ENCODE measurements at places on chromosomes 13 and 19.

GRCh38 chr13:79306650-79307049, 99.4 kb downstream of the RBM26 start:
- no peak for DNase-seq

GRCh38 chr19:5984600-5984999, 6.7 kb upstream of the RANBP3 start:
- DNase-seq, result no peak

DNA sequence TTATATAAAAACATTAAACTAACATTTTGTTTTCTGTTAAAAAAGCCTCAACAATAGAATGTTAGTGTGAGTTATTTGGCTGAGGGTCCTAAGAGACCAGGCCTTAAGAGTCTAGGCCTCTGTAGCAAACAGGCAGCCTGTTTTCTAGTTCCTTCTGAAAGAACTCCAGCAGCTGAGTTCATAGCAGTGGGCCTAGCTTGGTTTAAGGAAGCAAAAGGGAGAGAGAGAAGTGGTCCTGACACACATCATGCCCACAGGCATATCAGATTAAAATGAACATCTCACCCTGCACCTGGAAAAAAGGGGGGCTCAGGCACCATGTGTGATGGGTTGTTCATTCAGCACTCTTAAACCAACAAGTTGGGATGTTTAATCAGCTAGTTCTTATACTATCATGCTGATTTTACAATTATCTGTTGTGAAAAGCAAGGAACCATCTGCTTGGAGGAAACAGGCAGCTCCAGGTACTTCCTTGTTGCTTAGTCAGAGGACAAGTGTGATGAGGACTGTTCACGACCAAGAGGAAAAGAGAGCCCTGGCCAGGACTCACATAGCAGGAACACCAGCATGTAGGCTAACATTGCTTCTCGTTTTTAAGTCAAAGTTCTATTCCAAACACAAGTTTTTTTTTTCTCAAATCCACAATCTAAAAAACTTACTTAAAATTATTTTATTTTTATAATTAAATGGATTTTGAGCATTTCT, 81.3 kb upstream of the FRY start:
- no peak for DNase-seq

DNA sequence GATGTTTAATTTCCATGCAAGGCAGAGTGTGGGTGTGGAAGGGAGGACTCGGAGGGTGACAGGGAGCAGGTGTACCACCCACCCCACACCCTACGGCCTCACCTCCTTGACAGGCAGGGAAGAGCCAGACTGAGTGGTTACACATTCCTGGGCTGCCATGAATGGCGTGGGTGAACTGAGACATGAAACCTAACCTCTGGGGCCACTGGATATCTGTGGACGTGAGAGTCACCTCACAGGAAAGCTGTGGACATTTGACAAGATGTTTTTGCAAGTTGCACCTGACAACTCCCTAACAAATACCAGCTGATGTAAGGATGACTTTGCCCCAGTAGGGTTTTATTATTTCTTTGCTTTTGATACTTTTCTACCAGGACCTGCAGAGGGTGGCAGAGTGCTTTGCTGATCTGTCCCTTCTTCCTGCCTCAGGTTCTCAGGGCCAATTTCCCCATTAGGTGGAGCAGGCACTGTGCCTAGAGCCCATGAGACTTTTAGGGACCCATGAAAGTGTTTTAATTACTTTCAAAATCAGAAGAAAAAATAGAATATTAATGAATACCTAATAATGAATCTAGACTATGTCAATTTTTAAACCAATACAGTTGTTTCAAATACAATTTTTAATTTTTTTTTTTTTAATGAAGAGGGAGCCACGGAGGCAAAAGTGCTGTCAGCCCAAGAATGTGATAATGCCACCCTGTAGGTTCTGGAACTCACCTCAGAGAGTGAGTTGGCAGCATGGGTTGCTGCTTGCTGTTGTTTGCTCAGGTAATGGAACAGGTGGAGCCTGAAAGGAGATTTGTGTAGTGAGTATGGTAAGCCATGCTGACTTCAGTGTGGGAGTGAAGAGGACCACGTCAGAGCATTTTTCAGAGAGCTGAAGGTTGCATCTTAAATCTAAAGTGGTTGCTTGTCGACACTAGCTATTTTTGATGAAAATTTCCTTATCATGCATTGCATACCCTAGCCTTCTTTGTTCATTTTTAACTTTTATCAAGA, 58.0 kb upstream of the CYSLTR2 start:
- DNase-seq, result peak; percentile 47

DNA sequence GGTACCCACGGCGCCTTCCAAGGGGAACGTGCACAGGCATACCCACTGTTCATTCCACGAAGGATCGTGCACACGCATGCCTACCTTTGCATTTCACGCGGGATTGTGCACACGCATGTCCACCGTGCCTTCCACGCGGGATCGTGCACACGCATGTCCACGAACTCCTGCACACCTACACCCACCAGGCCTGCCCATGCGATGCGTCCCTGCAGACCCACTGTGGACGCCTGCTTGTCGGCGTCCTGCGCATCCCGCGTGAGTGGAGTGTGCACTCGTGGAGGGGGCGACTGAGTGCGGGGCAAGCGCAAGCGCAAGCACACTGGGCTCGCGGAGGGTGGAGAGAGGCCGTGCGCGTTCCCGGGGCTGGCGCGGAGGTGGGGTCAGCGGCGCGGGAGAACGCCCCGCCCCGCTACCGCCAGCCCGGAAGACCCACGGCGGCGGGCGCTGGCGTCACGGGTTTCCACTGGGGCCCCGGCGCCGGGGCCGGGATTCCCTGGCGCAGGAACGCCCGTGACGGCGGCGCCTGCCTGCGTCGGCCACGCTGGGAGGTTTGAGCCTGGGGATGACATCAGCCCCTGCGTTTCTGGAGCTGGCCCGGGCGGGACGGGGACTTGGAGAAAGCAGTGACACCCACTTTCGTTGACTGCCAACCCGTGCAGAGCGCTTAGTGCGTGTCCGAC, 18.7 kb downstream of the GADD45B start:
- DNase-seq, result no peak

DNA sequence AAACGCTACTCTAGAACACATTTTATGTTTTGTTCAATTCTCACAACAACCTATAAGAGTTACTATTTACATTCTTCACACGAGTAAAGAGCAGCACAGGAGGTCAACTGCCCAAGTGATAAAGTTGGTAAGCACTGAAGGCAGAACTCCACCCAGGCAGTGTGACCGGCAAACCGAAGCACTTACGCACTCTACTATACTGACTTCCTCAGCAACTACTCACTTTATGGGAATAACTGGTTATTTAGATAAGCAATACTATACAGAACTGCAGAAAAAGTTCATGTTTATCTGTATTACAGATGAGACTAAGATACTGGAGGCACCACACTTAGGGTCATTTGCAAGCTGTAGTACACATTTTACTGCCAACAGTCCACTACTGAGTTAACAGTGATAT, 28.8 kb downstream of the FOXO1 start:
- no peak for DNase-seq

- no peak for DNase-seq
Measured at GRCh38 chr13:31436478-31436877, 236.7 kb downstream of the B3GLCT start.

DNA sequence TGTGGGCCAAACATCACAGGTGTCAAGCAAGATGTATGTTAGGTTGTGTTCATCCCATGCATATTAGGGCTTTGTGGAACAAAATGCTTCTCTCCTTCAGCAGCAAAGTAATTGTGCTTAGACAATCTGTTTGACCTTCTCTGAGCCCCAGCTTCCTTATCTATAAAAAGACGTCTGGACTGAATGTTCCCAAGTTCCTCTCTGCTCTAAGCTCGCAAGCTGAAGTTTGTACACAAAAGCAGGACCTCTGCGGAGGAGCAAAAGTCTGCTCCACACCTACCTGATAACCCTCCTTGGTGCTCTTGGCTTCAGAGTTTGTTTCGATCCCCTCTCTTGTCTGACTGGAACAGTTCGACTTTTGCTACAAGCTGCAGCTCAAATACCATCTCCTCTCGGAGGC, 95.7 kb upstream of the UBL3 start:
- DNase-seq, result no peak

- DNase-seq, result no peak
Measured at GRCh38 chr13:75505327-75505726, 23.4 kb upstream of the TBC1D4 start.

DNA sequence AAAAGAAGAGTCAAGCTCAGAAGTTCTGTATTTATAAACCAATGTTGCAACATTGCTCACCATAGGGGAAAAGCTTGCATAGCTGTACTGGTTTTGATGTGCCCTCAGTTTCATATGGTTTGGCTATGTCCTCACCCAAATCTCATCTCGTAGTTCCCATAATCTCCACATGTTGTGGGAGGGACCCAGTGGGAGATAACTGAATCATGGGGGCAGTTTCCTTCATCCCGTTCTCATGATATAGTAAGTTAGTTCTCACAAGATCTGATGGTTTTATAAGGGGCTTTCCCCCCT, 73.9 kb downstream of the TNFRSF19 start:
- DNase-seq, result no peak

DNA sequence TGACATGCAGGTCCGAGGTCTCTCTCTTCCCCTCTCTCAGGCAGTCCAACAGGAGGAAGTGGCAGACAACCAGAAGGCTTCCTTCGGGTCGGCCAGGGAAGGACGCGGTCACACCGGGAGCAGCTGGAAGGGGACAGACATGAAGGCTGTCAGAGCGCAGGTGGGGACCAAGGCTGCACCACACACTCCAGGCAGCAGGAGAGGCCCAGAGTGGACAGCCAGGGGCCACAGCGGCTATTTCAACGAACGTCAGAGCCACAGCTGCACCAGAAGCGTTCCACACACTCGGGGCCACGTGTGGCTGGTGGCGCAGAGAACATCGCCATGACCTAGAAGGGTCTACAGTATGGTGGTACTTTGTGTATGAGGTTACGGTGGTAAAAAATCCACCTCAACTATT, 16.0 kb upstream of the SLC39A3 start:
- no peak for DNase-seq

DNA sequence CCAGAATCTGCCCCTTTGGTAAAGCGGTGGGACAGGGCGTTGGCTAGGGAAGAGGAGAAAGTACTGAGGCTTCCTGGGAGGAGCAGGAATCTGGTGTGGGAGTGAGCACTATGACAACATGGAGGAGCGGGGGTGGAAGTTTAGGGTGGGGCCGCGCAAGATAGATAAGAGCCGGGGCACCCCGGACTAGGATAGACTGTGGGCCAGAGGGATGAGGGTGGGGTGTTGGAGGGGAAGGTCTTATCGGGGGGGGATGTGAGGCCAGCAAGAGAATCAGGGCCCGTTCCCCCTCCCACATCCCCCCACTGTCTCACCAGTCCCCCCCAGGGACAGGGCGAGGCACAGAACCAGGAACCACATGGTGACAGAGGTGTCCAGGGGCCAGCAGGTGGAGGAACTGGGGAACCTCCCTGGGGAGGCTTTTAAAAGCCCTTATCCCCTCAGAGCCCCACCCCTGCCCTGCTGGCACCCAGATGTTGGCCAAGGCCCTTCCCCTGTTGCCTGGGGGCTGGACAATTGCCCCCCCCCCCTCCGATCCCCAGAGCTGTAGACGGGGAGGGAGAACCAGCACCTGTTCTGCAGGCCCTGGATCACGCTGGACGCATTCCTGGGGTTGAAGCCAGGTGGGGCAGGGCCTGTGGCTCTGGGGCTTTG, at the start of gene KLK1:
TSS of gene KLK1 (minus strand) at position 399 of the 654 bp plus-strand sequence. CDS start at position 360, 39 bp downstream.
- DNase-seq, result no peak

DNA sequence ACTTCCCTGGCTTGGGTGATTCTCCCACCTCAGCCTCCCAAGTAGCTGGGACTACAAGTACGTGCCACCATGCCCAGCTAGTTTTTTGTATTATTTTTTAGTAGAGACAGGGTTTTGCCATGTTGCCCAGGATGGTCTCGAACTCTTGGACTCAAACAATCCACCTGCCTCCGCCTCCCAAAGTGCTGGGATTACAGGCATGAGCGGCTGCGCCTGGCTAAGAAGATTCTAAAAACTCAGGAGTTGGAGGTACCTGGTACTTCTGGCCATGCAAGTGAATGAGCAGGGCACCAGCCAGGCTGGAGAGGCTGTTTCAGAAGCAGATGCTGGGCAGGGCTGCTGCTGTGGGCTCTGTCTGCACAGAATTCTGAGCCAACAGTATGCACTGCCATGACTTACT, 6.1 kb downstream of the MZF1 start:
- no peak for DNase-seq

- peak; percentile 45 for DNase-seq
Measured at GRCh38 chr13:101626925-101627555, 174.6 kb downstream of the ITGBL1 start.

DNA sequence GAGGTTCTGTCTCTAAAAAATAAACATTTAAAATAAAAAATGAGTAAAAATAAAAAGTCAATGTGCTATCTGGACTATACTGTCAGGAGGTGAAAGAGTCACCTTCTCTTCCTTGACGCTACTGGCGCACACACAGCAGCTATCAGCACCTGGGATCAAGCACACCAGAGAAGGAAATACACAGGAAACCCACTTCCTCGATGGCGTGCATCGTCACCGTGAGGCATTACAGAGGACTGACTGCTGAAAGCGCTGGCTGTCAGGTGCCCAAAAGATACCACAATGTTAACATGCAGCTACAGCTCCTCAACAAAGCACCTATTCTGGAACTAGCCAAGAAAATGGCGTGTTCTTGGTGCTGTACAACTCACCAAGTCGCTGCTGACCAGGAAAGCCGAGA, 6.1 kb downstream of the SLC35E1 start:
- DNase-seq, result no peak

- no peak for DNase-seq
Measured at GRCh38 chr13:40116008-40116407, 460.5 kb downstream of the COG6 start.

- no peak for DNase-seq
Measured at GRCh38 chr13:99123101-99124045, 77.3 kb upstream of the UBAC2 start.

- DNase-seq, result no peak
Measured at GRCh38 chr19:28596561-28597071, 616.3 kb downstream of the UQCRFS1 start.

All from GM12864 (cell line).